ENCODE measurements at places on chromosomes 11 and 22. TPM values are rescaled to one million over a fixed set of nuclear protein-coding genes. Genes with fewer than 3 reads are reported as not detected.

MRGPRX2 gene
- not detected for total RNA-seq

CYTH4 gene
- total RNA-seq, result 1.5 TPM

DNA sequence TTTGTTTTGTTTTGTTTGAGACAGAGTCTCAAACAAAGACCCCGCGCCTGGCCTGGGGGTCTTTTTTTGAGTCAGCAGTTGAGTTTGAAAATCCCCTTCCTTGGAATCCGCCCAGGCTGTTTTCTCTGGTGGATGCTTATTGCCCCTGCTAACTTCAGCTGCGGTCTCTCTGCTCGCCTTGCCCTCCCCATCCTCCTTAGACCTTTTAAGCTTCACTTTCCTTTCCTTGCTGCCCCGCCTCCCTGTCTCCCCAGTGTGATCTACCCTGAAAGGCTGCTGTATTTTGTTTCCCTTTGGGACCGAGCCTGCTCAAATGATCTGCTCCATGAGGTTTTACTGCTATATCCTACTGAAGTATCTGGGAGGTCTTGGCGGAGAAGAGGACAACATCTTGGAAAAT is 2.5 kb downstream of the USP18 start:
- no peak for DNase-seq

DNA sequence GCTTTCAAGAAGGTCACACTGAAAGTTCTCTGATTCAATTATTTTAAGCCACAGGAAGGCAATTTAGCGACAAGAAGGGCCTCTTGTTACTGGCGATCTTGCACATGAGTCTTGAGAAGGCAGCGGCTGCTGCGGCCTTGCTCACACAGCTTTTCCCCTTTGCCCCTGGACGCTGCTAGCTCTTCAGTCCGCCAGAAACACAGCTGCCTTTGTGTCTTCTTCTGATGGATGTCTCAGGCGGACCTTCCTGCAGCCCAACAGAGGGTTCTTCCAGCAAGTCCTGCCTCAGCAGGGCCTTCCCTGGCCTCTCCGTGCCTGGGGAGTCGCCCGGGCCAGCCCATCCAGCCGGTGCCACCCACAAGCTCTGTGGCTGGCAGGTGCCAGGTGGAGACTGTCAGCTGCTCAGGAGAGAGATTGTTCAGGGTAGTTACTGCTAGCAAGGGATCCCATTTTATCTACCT is 59.4 kb downstream of the PKNOX2 start:
- no peak for DNase-seq

DNA sequence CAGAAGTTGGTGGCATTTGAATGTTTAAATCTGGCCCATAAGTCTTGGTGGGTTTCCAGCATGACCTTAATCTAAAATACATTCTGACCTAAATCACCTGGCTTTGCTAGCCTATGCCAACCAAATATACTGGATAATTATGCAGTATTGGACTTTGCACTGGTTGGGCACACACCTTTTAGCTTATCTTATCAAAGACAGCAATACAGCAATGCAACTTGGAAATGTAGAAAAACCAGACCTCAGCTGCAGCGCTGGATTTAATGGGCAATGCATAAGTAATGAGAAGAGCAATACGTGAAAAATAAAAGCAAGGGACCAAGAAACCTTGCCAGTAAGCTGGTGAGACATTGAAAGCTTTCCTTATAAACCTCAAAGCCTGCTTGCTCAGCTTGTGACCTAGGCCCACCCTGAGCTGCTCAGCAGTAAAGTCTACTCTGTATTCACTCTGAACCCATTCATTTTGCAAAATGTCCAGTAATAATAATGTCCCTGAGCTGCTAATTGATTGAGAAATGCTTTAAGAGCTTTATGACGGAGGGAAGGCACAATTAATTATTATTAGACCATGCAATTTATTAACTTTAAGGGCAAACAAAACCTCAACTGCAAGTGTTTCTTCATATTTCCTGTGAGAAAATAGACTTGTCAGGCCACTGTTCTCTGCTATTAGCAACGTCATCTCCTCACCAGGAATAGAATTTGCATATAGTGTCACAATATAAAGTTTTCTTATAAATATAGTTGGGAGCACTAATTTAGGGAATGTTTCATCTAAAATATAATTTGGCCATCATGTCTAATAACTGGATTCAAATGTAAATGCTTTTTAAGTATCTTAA is 49.4 kb upstream of the CEP295 start:
- no peak for DNase-seq

DNA sequence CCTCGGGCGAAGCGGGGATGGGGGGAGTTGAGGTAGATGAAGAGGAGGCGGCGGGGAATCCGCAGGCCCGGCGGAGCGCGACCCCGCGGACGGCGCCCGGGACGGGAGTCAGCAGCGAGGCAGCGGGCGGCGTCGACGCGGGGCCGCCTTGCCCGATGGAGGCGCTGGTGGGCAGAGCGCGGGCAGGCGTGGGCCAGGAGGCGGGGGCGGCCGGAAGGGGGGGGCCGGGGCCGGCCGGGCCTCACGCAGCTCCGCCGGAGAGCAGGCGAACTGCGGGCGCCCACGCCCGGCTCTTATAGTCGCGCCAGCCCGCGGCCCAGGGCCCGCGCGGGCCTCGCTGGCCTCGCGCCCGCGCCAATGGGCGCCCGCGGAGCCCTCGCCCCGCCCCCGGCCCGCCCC is at the start of gene IGF2:
IGF2 (minus strand) TSS at position 267 of the 399 bp plus-strand sequence. CDS start 3,866 bp downstream, outside the sequence.
- no peak for DNase-seq

- DNase-seq, result peak; percentile 75
These were observed 11.0 kb upstream of the GRIK4 start for GRCh38 chr11:120500414-120501071.

Data from right atrium auricular region (tissue), 2 donors.